Naive thymus-derived CD8-positive, alpha-beta T cell (primary cell): ENCODE measurements at places on chromosomes 7 and 10. TPM values are rescaled to one million over a fixed set of nuclear protein-coding genes. Genes with fewer than 3 reads are reported as not detected.

Gene MEST
- 15.9 TPM for total RNA-seq

Gene C7orf57
- total RNA-seq = not detected

Gene KCNMA1
- total RNA-seq = not detected

GRCh38 chr10:70998086-70998485 lies 109.7 kb upstream of the PCBD1 start:
- no peak for DNase-seq

DNA sequence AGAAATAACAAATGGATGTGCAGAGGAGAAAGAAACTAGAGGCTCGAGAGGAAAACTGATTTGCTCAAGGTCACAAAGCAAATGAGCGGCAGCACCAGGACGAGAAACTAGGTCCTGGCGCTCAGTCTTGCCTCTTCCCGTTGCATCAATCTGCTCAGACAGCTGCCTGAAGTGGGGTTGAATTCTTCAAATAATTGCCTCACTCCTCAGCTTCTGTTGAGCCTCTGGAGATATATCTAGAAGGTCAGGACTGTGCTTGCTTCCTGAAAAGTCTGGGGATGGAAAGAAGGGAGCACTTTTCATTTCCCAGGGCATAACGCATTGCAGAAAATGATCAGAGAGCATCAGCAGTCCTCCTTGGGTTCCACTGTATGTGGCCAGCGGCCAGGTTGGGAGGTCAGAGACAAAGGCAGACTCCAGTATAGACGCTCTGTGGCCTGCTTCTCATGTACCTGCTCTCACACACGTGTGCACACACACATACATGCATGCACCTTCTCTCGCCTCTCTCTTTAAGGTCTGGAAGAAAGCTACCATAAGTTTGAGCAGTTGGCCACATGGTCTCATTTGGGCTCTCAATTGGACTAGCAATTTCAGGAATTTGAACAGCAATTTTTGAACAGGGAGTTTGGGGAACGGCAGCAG lies 83.7 kb upstream of the DUSP5 start:
- no peak for DNase-seq

GRCh38 chr7:88226886-88227516 lies 7.2 kb upstream of the SRI start:
- no peak for DNase-seq

DNA sequence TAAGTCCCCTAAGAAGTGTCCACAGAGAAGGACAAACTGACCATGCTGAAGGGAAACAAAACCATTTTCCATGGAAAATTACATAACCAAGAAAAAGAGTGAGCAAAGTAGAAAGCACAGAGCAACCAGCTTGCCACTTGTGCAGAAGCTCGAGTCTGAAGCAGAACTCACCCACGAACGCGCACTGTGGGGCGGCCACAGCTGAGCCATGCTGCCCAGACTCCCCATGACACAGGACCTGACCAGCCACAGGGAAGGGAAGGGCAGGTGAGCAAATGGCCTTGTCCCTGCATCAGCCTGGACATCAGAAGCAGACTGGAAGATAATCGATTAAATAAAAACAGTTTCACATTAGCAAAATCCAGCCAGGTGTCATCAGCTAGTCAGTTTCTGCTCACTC lies 95.7 kb downstream of the TCERG1L start:
- DNase-seq = no peak
